AG20443 (cell line): ENCODE measurements at places on chromosomes 2 and 18.

- DNase-seq: peak; percentile 33
Observed at GRCh38 chr2:200159829-200160781, 146.4 kb upstream of the SPATS2L start.

DNA sequence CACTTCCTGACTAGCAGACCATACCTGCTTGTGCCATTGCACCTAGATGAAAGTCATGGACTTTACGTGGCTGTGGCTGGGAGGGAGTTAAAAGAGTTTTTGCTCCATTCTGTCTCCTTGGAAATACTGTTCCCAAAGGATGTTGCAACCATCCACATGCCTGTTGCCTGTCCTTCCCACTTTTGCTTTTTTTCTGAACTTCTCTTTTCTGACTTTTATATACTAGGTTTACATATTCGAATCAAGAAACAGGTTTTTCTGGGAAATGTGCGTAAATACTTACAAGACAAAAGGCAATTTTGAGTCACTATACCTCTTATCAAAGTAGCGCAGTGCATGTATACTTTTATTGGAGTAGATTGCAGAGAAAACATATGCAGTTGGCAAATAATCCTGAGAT is 244.8 kb downstream of the PRKCE start:
- DNase-seq: peak; percentile 45

- no peak for DNase-seq
Observed at GRCh38 chr2:137118140-137118539, 352.8 kb downstream of the THSD7B start.

- peak; percentile 24 for DNase-seq
Observed at GRCh38 chr2:127857265-127857808, 618 bp downstream of the POLR2D start.

DNA sequence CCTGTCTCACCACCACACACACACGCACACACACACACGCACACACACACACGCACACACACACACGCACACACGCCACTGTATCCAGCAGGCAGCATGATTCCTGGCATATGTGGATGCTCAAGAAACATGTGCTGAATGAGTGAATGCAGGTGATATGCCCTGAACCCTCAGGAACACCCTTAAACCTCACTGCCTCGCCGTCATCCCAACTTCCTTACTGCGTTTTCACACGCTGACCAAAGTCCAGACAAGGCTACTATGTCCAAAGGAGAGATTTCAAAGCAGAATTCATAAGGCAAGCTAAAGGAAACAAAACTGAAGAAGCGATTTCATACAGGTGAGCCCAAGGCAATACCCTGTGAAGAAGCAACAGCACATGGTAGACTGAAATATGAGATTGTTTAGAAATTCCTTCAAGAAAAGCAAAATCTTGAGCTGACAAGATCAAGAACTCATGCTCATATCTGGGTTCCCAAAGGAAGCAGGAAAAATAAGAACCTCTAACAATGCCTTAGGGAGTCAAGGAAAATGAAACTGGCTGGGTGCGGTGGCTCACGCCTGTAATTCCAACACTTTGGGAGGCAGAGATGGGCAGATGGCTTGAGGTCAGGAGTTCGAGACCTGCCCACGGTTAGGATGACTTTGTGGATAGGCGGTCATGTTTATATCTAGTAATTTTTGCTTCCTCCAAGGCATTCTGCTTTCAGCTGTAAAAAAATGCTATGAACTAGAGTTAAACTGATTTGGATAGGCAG is 69.1 kb downstream of the TNFRSF11A start:
- DNase-seq: no peak
